A172 (cell line): ENCODE measurements at places on chromosomes 7 and 10. TPM values are rescaled to one million over a fixed set of nuclear protein-coding genes. Genes with fewer than 3 reads are reported as not detected.
A peak's percentile ranks its signal among the peaks of the same experiment; 100 is the strongest.

- no peak for DNase-seq
Measured at GRCh38 chr10:83050815-83051214, 1088.5 kb upstream of the GHITM start.

- DNase-seq, result no peak
Measured at GRCh38 chr7:47587351-47587750, 5.4 kb upstream of the TNS3 start.

- DNase-seq, result peak; percentile 17
Measured at GRCh38 chr7:31648288-31648687, 38.7 kb upstream of the PPP1R17 start.

- no peak for DNase-seq
Measured at GRCh38 chr7:156184164-156184563, 371.9 kb upstream of the SHH start.

GRCh38 chr10:71312811-71313789, 6.0 kb upstream of the SLC29A3 start:
- DNase-seq, result no peak

ZNF12 gene
- total RNA-seq, result 22.4 and 26.7 TPM in 2 replicates

PDE6C gene
- total RNA-seq, result not detected in 2 replicates

GRCh38 chr10:121245754-121246153, 352.5 kb downstream of the FGFR2 start:
- no peak for DNase-seq

- no peak for DNase-seq
Measured at GRCh38 chr7:96346293-96346953, 24.5 kb upstream of the SLC25A13 start.

DNA sequence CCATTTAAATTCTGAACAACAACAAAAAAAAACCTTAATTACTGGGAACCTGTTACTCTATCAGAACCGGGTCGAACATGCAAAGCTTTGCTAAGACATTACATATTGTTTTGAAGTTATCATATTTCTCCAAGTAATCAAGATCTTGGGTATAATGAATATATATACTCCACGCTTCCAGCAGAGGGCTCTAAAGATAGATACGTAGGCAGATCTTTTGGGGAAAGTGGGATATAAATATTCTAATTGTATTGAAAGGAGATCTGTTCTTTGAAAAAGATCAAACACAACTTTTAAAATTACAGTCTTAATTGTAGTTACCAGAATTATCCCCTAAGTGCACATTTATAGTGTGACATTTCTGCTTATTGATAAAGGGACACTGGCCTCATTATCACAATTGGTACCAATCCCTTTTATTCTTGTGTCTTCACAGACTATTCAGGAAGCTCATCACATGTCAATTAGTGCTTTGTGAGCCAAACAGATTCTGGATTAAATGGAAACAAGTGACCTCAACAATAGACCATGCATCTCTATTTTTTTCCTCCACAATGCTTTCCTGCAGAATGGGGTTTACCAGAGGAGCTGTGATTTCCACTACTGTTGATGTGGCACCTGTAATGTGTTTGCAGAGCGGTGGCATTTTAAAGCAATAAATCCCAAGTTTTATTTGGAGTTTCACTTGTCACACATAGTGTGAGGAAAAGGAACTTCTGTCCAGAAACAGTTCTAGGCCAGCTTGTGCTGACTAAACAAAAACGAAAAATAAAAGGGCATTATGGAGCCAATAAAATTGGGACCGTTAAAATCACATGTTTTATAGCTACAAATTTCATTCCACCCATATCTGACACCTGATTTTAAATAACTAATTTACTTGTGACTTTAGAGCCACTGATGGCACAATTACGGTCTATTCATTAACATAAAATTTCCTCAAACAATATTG, 122.4 kb downstream of the CTTNBP2 start:
- no peak for DNase-seq

DNA sequence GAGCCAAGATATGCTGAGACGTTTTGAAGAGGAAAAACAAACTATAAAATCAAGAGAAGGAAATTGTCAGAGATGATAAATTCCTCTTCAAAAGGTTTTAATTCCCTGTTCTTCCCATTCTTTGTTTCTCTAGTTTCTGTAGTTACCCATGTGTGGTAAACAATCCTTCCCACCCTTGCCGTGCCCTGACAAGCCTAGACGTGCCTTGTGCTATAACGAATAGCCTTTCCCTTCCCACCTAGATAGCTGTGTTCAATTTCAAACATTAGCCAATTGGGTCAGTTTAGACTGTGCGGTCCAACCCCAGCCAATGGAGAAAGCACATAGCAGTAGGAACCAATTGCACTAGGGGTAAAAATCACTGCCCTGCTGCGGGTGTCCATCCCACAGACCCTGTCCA, 138.1 kb downstream of the RALA start:
- DNase-seq, result no peak

- DNase-seq, result no peak
Measured at GRCh38 chr7:106515321-106515720, 145.6 kb downstream of the CCDC71L start.

DNA sequence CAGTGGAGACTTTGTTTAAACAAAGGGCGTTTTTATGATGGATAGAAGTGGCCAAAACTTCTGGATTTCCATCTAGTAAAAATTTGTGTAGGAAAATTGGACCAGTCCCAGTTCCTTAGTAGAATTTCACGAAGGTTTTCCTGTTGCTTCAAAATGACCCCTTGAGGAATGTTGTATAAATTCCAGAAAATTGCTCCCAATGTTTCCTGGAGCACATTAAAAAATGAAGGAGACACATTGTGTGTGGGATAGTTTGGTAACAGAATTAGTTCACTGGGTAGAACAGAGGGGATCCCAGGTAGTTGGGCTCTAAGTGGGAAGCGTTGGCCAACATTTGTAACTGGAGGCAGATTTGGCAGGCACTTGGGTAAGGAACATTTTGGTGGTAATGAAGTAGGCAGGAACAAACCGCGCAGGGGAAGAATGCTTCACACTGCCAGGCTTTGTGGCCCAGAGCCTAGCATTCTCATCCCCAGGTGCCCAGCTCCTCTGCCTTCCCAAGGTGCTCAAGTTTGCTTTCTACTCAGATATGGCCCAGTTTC, 758.6 kb downstream of the AUTS2 start:
- DNase-seq, result no peak

SLC26A5 gene
- total RNA-seq, result not detected in 2 replicates

- DNase-seq, result peak; percentile 26
Measured at GRCh38 chr10:121927318-121927840, 452 bp downstream of the ATE1 start.

DNA sequence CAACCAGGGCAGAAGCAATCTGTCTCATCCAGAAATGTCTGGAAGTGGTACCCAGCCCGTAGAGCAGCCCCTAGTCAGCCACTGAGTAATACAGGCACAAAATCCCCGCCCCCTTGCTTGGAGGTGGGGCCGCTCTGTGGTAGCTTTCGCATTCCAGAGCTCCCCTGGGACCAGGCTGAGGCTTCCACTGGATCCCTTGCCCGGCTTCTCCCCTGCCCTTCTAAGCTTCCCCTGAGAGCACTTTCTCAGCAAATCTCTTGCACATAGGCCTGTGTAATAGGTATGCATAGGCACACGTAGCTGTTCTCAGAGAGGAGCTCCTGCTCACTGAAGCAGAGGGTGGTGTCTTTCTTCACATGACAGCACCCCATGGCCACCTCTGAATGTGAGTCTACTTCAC, 144.2 kb downstream of the BMS1 start:
- DNase-seq, result peak; percentile 10

BMPER gene
- 0.34 and 0.55 TPM in 2 replicates for total RNA-seq

GRCh38 chr10:91287276-91287675, 66.8 kb downstream of the PCGF5 start:
- peak; percentile 87 for DNase-seq

GRCh38 chr7:42993038-42993437, 60.9 kb downstream of the MRPL32 start:
- DNase-seq, result no peak

- DNase-seq, result no peak
Measured at GRCh38 chr10:101826852-101827434, 8.7 kb upstream of the OGA start.
